ENCODE measurements at places on chromosomes 4 and X.

DNA sequence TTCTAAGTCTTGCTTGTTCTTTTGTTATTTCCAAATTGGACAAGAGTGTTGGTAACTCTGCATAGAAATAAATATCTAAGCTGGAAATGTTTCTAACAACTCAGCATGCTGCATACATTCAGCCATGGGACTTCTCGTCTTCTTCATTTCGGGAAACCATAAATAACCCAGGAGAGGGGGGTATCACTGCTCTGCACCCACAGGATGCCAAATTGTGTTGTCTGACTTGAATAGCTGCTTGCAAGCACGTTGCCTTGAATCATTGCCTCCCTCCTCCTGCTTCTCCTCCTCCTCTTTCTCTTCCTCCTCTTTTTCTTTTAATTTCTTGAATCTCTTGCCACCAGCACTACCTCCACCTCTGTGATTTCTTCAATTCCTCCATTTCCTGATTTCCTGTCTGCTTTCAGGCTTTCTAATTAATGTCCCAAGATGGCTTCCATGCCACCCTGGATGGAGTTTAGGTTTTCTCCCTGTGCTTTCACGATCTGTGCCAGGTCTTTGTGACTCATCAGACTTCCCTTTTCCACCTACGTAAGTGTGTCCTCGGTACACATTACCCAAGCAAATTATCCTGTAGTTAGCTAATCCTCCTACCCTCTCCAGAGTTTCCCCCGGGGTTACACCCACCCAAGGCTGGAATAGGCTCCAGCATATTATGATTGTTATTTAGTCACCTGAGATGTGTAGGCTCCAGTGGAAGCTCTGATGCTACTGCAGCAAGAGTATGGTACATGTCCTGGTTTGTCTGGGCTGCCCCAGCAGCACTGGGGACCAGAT, 122.6 kb upstream of the VCX3B start:
- DNase-seq, result no peak

DNA sequence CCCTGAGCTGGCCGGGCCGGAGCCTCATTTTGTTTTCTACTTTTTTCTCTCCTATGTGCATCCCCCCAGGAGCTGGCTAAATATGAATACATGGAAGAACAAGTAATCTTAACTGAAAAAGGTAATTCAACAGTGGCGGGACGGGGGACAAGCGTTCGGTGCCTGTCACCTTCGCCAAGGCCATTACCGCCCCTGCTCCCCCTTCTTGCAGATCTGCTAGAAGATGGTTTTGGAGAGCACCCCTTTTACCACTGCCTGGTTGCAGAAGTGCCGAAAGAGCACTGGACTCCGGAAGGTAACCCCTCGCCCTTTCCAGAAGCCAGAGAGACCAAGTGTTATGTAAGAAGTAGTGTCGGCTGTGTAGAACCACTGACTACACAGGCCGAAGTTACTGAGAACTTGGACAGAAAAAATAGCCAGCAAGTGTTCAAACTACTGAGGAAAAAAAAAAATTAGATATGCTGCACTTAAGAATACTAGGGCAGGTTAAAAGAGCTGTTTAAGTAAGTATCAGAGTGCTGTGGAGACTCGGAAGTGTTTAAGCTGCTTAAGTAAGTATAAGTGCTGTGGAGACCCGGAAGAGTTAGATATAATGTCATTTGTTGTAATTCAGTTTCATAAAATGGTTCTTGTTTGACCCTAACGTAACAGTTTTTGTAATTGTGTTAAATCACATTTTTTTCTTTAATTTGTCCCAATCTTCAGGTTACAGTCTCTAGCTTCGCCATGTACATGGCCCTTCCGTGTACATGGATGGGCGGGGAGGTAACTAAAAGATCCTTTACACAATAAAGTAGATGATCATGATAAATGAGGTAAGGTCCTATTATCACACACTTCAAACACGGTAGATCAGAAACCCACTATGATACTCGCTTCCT, 856 bp downstream of the SAT1 start:
- DNase-seq, result no peak

GRCh38 chrX:153944800-153945150, 332 bp upstream of the RENBP start:
- DNase-seq, result no peak

DNA sequence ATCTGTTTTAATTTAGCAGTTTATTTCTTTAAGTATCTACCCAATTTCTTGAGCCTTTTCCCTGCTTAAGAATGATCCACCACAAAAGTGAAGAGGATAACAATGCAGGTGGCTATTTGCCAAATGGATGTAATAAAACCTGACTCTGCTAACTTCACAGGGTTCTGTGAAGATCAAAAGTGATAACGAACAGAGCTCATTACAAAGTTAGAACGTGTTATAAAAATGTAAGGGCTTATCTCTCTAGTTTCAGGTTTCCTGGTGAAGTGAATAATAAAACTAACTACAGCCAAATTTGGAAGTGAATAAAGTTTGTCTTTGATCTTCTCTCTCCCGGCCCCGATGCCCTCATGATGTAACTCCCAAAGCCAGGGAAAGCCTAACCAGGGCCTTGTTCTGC, 497.9 kb downstream of the SMARCA1 start:
- DNase-seq, result no peak

- no peak for DNase-seq
These were observed 42.8 kb upstream of the PRDM8 start for GRCh38 chr4:80154545-80154933.

- no peak for DNase-seq
These were observed 142.7 kb downstream of the RPA4 start for GRCh38 chrX:97026406-97026805.

DNA sequence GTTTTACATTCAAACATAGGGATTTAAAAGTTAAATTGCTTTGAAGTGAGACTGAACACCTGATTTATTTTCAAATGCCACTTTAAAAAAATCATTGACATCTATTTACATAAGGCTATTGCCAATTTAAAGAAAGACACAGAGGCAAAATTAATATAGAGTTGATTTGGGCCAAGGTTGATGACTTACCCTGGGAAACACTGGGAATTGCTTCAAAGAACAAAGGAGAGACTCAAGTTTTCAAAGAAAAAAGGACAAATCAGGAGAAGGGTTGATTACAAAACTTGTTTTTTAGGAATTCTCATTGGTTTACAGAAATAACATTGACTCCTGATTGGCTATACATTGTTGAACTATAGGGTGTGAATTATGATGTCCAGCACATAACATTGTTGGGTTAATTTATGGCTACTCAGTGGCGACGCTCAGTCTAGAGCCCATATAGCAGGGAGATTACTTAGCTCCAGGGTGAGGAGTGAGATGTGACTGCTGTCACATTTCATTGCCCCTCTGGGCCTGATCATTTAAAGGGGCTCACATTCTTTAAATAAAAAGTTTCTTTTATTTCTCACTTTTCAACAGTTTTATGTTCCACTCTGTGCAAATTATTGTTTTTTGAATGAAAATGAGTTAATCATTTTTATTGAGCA, 184.6 kb downstream of the SPATA18 start:
- DNase-seq, result no peak

DNA sequence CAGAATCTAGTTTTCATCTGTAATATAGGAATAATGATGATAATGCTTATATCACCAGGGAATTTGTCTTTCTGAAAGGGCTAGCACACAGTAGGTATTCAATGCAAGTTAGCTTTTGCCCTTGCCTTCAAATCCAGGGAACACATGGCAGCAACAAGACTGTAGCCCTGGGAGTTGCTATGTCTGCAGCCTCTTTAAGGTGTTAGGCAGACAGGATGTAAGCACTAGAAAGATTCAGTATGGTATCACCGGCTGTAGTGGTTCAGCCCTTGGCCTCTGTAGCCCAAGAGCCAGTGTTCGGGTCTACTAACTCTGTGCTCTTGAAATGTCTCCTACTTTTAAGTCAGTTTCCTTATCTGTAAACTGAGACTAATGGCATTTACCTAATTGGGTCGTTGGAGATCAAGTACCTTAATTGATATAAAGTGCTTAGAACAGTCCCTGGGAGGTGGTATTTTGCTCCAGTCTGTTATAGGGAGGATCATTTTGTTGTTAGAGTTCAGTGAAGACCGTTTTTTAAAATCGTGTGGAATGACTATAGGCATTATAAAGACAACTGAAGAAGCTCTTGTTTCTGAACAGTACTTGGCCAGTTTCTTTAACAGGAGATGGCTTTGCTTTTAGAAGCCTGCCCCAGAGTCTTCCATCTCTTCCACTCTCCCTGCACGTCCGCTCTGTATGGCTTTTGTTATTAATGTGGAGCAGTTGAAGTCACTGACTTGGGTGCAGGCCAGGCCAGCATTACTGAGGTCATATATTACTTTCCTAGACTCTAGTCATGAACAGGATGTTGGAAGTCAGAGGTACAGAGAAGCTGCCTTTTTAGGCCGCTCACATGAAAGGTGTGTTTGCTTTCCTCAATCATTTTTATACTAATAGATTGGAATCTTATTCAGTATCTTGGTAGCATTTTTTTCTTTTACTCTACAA, 44.8 kb downstream of the GAB1 start:
- no peak for DNase-seq

GRCh38 chr4:83996254-83996653, 460.3 kb downstream of the GPAT3 start:
- no peak for DNase-seq

All from SK-N-MC (cell line).